Central memory CD4-positive, alpha-beta T cell (primary cell): ENCODE measurements at places on chromosomes 13 and 19.

- DNase-seq, result no peak
These were observed 292.5 kb downstream of the UQCRFS1 start for GRCh38 chr19:28920269-28921066.

DNA sequence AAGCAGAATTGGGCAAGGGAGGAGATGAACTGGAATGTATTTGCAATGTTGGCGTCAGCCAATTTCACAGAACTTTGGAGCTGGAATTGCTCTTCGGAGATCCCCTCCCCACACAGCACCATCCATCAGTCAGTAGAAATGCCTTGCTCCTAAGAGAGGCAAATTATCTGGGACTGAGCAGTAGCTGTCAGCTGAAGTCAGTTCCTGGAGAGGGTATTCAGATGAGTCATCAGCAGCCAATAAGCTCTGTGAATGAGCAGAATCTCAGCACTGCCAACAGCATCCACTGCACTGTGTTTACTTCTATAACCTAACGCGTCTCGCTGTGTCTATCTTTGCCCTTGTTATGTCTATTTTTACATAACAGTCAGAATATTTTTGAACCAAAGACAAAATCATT lies 213.7 kb downstream of the SLITRK5 start:
- no peak for DNase-seq

DNA sequence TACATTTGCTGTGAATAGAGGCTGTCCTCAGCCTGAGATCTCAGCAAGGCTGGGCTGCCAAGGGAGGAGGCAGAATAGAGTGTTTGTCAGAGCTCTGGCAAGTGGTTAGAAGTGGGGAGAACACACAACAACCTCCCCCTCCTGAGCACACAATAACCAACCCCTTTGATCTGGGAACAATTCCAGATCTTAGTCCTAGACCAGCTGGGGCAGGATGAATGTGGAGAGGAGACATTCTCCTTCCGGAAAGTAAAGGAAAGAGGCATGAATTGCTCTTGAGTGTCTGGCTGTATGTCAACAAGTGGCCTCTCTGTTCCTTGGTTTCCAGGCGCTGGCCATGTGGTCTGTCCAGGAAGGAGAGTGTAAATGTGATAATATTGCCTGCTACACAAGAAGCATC lies 114.9 kb upstream of the TMTC4 start:
- no peak for DNase-seq

- no peak for DNase-seq
These were observed 4.8 kb downstream of the TNFSF9 start for GRCh38 chr19:6535558-6536137.

- DNase-seq, result no peak
These were observed 4.3 kb downstream of the SLC25A30 start for GRCh38 chr13:45413826-45414307.

GRCh38 chr19:7292950-7293761 lies 1.1 kb downstream of the INSR start:
- DNase-seq, result no peak

DNA sequence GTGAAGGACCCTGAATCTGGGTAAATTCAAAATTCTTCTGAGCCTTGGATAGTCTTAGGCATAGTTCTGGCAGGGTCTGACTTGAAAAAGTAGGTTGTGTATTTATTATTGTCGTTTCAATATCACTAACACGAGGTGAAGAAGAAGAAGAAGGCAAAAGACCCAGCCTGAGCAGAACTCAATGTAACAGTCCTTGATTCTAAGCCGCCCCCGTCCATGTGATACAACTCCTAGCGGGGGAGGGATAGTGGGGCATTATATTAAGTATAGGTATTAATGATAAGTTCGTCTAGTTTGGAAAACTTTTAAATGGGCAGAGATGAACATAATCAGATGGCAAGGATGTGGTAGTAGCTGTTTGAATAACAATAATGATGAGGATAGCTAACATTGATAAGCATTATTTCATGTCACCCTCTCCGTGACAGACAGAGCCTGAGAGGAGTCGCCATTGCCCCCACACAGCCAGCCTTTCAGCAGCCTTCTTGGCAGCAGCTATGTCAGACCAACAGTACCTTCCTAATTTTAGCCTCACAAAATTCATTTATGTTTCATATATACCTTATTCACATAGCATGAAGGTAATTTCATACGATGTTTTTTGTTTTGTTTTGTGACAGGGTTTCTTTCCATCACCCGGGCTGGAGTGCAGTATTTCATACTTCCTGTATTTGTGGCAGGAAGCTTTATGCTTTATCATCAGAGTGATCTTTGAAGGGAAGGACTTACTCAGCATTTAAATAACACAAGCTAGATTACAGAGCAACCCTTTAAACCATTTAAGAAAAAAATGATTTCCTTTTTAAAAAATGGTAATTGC lies 64.4 kb upstream of the NPAS1 start:
- peak; percentile 70 for DNase-seq

DNA sequence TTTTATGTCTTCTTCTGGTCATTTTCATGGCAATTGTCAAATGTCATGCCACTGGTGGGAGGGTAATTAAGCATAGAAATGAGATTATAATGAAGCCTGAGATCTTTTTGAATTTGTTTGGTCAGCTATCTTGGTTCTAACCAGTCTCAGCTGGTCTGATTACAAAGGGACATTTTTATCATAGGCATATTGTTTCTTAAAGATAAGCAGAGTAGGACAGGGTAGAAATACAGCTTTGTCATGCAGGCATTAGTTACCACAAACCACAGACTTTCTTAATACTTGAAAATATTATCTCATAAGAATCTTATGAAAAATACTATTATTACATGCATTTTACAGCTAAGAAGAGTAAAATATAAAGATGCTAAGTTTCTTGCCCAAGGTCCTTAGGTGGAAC lies 1761.5 kb downstream of the PCDH9 start:
- no peak for DNase-seq

DNA sequence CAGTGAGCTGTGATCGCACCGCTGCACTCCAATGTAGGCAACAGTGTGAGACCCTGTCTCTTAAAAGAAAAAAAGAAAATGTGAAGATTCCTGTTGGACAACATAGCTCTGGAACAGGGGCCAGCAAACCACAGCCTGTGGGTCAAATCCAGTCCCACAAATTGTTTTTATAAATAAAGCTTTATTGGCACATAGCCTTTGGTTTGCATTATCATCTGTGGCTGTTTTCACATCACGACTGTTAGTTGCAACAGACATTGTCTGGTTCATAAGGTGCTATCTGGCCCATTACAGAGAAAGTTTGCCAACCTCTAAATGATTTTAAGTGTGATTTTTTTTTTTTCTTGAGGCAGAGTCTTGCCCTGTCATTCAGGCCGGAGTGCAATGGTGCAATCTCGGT lies 49.4 kb upstream of the USE1 start:
- DNase-seq, result no peak

GRCh38 chr13:111876506-111876905 lies 190.4 kb upstream of the SOX1 start:
- DNase-seq, result no peak

GRCh38 chr19:39448271-39448670 lies 2.9 kb downstream of the SUPT5H start:
- DNase-seq, result no peak

- no peak for DNase-seq
These were observed 29.6 kb downstream of the IRS2 start for GRCh38 chr13:109756778-109757177.

DNA sequence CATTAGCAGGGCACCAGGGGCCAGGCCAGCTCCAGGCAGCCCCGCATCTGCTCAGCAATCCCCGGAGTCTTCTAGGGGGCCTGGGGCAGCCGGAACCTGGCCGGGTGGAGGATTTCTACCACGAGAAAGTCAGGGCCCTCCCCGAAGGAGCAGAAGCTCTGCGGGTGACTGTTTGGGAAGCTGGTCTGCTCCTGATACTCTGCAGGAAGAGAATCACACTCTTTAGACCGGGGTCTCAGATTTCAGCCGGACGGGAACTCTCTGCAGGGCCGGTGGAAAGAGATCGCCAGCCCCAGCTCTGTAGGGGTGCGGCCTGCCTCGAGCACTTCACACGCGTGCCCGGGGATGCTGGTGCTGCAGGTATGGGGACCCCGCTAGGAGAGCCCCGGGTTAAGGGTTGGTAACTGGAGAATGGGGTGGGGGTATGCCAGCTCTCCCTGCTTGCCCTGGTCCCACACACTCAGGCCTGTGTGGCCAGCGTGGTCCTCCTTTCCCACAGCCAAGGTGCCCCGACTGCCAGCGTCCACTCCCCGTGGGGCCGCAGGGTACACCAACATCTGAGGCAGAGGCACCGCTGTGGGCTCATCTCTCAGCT lies 20.1 kb downstream of the RASA3 start:
- DNase-seq, result no peak

GRCh38 chr13:76725211-76725610 lies 161.0 kb downstream of the KCTD12 start:
- DNase-seq, result no peak

- no peak for DNase-seq
These were observed 5.9 kb upstream of the MLNR start for GRCh38 chr13:49213997-49214916.

GRCh38 chr13:110109910-110110309 lies 197.0 kb downstream of the COL4A1 start:
- DNase-seq, result no peak

- DNase-seq, result no peak
These were observed 151.8 kb upstream of the TMTC4 start for GRCh38 chr13:100826441-100826840.

GRCh38 chr13:110503037-110503901 lies 58.3 kb downstream of the RAB20 start:
- DNase-seq, result no peak

DNA sequence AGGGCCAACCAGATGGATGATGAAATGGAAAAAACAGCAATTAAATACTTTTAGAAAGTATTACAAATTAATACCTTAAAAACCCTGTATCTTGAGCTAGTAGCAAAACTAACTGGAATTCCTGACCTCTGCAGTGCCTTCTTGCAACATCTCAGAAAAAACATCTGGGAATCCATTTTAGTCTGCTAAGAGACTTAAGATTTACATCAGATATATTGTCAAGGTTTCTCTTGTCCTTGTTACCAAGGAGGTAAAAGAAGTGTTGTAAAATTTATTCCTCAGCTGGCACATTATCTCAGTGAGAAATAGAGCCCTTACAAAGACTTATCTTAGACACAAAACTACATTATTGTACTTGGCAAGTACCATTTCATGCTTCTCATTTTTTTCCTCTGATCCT lies 18.5 kb downstream of the KCNRG start:
- DNase-seq, result no peak

- no peak for DNase-seq
These were observed 688 bp downstream of the ZNF606 start for GRCh38 chr19:58001895-58002369.

DNA sequence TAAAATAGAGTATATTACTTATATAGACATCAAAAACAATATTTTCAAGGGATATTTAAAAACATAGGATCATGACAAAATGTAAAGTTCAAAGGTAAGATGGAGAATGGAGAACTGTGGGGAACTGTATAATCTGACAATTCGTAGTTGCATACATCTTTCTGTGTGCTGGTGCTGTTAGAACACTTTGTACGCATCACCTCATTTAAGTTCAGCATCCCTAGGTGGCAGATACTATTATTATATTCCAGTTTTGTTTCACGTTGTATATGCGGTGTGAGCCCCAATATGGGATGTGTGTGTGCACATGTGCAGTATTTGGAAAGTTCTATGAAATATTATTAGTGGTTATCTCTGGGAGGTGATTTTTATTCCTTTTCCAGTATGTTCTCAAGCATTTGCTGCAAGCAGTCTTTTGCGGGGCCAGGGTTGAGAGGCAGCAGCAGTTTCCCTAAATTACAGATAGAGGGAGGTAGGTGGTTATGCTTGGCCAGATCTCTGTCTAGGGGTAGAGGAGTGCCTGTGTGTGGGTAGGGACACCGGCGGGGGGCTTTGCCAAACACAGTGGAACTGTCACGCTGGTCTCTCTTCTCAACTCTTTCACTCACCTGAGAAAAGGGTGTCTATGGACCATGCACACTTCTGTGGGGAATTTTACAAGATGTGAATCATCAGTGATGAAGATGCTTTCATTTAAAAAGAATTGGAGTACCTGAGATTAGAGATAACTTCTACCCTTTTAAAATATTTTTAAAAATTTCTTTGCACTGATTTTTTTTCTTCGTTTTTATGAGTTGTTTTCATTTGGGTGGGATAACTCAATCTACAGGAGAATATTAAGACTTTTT lies 55.6 kb upstream of the ALOX5AP start:
- DNase-seq, result peak; percentile 38
